Daoy (cell line): ENCODE measurements at places on chromosomes 7 and 10.

DNA sequence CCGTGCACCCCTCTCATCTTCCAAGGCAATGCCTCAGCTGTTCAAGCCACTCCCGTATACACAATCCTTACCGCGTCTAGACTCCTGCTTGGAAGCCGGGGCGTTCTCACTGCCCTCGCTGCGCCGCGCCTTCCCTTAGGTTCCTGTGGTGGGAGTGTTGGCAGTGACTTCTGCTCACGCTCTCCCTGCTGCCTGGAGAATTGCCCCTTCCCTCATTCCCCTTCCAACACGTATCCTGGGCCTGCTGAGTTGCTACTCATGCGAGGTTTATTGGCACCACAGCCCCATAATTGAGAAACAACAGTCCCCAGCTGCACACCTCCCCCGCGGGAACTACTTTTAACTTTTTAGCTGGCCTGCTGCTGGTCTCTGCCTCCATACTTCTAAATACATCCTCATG, 31.9 kb downstream of the RBM17 start:
- DNase-seq: no peak

DNA sequence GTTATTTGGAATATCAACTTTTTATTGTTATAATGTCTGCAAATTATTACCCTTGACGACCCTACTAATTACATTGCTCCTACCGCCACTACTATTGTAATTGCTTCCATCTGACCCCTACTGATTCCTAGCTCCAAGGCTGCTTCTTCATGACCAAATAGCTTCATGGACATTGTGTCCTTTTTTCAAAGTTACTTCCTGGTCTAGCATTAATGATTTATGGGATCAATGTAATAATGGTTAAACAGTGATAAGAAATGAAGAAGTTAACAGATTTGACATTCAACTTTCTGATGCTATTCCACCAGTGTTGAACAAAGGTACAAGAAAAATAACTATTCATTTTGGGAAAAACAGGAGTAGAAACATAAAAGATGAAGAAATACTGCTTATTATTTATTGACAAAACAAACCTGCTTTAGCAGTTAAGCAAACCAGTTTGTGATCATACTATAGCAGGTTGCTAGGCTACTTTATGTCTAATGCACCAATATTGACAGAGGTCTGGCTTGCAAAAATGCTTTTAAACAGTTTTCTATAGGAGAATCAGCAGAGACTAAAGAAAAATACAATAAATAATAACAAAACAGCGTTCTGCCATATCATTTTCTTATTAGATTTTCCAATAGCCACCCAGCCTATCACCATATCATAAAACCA, 125.8 kb downstream of the PCLO start:
- DNase-seq: no peak

DNA sequence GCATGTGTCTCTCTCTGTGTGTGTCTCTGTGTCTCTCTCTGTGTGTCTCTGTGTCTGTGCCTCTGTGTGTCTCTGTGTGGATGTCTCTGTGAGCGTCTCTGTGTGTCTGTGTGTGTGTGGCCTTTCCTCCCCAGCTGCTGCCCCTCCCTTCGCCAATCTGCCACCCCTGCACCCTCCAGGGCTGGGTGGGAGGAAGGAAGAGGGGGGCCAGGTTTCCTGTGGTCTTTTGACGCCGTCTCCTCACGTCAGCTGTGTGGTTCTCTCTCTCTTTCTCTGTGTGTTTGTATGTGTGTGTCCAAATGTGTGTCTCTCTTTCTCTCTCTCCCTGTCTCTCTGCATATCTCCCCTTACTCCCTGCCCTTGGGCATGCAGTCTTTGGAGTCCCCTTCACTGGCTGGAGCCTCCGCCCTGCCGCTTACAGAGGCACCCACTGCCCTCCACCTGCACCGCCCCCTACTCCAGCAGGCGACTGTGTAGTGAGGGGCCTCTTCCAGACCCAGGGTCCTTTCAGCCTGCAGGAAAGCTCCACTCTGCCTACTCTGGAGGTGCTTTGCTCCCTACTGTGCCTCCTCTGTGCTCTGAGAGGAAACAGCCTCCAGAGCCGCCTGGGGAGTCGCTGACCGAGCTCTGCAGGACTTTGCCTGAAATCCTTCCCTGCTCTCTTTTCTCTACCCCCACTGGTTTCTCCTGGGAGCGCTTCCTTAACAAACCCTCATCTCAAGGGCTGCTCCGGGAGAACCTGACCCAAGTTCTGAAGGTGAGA, 44.2 kb upstream of the C10orf71 start:
- no peak for DNase-seq

DNA sequence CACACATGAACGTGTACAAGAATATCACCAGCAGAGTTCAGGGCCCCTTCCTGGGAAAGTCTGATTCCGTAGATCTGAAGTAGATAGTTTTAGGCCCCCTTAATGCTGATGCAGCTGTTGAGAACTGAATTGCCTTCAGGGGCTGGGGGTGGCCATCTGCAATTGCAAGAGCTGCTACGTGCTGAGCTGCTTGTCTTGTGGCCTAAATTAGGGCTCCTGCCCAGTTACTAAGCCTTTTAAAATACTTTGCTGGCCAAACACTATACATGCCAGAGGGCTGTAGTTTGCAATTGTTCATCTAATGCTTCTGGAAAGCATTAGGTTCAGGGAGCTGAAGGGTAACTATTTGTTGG, 71.7 kb downstream of the TMEM178B start:
- DNase-seq: no peak

DNA sequence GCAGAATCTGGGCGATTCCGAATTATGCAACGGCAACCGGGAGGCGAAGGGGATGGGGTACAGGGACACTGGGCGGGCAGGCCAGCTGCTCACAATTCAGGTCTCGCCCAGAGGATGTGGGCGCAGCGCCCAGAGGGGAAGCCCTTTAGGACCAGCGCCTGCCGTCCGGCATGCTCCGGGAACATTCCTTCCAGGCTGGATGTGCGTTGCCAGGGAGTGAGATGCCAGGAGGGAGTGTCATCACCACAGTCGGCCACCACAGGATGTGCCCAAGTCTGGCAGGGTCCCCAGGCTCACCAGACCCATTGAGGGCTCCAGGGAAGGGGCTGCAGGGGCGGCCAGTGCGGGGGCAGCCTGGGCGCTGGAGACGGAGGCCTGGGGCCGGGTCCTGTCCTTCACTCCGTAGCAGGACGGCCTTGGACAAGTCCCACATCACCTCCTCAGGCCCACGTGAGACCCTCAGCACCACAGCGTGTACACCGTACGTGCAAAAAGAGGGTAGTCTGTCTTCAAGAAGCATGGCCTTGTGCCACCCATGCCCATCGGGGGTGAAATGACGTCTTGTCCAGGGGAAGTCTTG, 63.9 kb downstream of the FOXL3 start:
- DNase-seq: peak; percentile 57

DNA sequence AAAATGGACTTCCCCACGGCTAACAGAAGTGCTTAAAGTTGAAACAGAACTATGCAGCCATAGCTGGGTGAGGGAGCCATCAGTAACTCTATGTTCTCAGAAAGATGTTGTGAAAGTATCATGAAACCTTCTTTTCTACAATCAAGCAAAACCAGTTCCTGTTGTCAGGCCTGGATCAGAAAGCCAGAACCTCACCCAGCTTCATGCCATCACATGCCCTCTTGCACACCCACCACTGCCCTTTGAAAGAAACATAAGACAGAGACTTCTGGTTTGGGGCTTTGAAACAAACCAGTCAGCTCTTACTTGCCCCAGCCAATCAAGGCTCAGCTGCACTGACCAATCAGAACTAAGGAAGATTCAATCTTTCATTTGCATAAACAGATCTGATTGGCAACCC, 230.8 kb upstream of the FERD3L start:
- no peak for DNase-seq
